ENCODE measurements at places on chromosomes 12 and 14.

- no peak for DNase-seq
Measured at GRCh38 chr14:63345826-63346225, 27.1 kb upstream of the GPHB5 start.

GRCh38 chr12:96770219-96771102 is 136.6 kb upstream of the NEDD1 start:
- no peak for DNase-seq

GRCh38 chr12:56298828-56299227 is 1.3 kb downstream of the CS start:
- no peak for DNase-seq

- DNase-seq, result no peak
Measured at GRCh38 chr12:44154128-44154527, 318.2 kb downstream of the TMEM117 start.

DNA sequence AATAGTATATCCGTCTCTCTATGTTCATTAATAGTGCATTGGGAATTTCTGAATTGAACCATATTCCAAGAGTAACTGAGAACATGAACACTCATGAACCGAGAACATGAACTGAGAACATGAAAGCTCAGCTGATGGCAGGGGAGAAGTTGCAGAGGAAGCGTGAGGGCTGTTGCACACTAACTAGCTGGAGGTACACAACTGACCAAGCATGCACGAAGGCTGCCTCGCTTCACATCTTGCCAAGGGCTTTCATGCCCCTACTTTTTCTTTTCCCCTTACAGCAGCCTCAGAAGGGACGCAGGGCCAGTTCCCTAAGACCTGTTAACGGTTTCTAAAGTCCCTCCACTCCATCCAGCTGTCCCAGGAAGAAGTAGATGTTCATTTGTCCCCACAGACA is 4.3 kb downstream of the RNASE1 start:
- DNase-seq, result no peak

GRCh38 chr12:93085383-93086287 is 156.5 kb upstream of the EEA1 start:
- DNase-seq, result no peak

GRCh38 chr12:105725054-105725453 is 394.6 kb downstream of the C12orf75 start:
- DNase-seq, result no peak

DNA sequence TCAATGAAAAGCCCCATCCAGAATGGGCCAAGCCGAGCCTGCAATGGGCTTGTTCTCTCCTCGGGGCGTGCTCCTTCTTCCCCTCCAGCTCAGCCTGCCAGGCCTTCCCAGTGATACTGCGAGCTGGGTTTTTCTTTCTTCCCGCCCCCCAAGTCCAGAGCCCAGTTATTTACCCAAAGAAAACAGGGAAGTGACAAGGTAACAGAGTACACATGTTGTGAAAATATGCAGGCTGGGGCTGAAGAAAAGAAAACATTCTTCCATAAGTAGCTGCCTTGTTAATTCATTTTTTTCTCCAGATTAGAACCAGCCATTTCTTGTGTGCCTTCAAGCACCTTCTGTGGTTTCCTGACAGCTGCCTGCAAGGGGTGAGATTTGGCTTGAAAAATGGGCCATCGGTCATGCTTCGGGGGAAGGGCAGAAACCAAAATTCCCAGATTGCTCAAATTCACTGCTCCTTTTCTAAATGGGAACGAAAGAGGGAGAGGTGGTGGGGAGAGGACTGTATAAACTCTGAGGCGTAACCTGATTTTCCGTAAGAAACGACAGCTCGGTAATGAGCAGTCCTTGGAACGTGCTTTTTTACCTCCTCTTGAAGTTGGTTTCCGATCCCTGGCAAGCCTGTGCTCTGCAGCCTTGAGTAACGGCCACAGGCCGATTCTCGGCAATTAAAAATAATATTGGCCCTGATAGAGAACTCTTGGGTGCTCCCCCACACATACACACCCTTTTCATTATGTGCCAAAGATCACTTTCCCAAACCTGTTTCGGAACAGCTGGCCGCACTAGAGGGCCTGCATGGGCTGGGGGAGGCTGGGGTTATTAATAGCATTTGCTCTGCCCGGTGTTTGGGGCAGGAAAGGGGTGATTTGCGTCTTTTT is 229.4 kb downstream of the ZFP36L1 start:
- no peak for DNase-seq
